ENCODE measurements at places on chromosomes 5 and 9. TPM values are rescaled to one million over a fixed set of nuclear protein-coding genes. Genes with fewer than 3 reads are reported as not detected.

The GNA14 gene
- total RNA-seq: 0.22 TPM

The PTAR1 gene
- 59.6 TPM for total RNA-seq

The NOL8 gene
- total RNA-seq: 43.4 TPM

GRCh38 chr9:70080481-70081119, 37.0 kb downstream of the MAMDC2 start:
- DNase-seq: no peak
- H3K36me3 ChIP-seq: no peaks in the 10 kb centered on the region
- H3K27me3 ChIP-seq: peaks cover 8% of the 10 kb centered on the region
- H3K4me1 ChIP-seq: no peaks in the 10 kb centered on the region

- no peaks in the 10 kb centered on the region for H3K36me3 ChIP-seq
- peaks cover 41% of the 10 kb centered on the region for H3K27me3 ChIP-seq
- H3K27ac ChIP-seq: no peak overlapping the region
- no peak for DNase-seq
- H3K4me1 ChIP-seq: no peaks in the 10 kb centered on the region
These were observed 194.8 kb downstream of the SPOCK1 start for GRCh38 chr5:137304226-137304874.

DNA sequence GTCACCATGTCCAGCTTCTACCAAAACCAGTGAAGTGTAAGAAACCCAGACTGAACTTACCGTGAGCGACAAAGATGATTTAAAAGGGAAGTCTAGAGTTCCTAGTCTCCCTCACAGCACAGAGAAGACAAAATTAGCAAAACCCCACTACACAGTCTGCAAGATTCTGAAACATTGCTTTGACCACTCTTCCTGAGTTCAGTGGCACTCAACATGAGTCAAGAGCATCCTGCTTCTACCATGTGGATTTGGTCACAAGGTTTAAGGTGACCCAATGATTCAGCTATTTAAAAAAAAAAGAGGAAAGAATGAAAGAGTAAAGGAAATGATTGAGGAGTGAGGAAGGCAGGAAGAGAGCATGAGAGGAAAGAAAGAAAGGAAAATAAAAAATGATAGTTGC, 19.8 kb downstream of the IL7R start:
- H3K4me3 ChIP-seq: no peak overlapping the region
- H3K27ac ChIP-seq: no peak overlapping the region
- no peaks in the 10 kb centered on the region for H3K27me3 ChIP-seq

GRCh38 chr9:126971261-126971660, 56.7 kb downstream of the RALGPS1 start:
- H3K27me3 ChIP-seq: no peaks in the 10 kb centered on the region
- no peaks in the 10 kb centered on the region for H3K4me1 ChIP-seq
- H3K27ac ChIP-seq: no peak overlapping the region
- no peak for DNase-seq
- H3K36me3 ChIP-seq: peaks cover 5% of the 10 kb centered on the region

- H3K27me3 ChIP-seq: peaks cover 39% of the 10 kb centered on the region
- H3K4me3 ChIP-seq: no peak overlapping the region
- peaks cover 10% of the 10 kb centered on the region for H3K4me1 ChIP-seq
- H3K27ac ChIP-seq: peak overlapping the region; percentile 10
- H3K36me3 ChIP-seq: no peaks in the 10 kb centered on the region
These were observed 340.6 kb upstream of the DAB2 start for GRCh38 chr5:39765366-39765765.
